Astrocyte of the spinal cord (primary cell): ENCODE measurements at places on chromosomes 5 and 9.

DNA sequence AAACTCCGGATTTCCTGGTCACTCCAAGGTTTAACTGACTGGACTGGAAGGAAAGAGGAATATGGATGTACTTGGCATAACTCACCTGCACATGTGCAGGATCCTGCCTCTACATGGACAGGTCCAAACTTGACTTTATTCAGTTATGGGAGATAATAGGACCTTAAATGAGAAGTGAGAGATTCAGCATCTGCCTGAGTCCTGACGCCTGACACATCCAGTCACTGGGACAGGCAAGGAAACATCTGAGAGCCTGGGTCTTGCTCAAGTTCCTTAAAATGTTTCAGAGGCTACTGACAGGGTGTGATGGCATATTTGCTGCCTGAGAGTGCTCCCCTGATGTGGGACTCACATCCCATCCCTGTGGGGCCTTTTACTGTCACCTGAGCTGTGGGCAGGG is 34.9 kb downstream of the ZNF354A start:
- no peak for DNase-seq

GRCh38 chr5:39113354-39113953 is 39.3 kb upstream of the RICTOR start:
- DNase-seq, result no peak

DNA sequence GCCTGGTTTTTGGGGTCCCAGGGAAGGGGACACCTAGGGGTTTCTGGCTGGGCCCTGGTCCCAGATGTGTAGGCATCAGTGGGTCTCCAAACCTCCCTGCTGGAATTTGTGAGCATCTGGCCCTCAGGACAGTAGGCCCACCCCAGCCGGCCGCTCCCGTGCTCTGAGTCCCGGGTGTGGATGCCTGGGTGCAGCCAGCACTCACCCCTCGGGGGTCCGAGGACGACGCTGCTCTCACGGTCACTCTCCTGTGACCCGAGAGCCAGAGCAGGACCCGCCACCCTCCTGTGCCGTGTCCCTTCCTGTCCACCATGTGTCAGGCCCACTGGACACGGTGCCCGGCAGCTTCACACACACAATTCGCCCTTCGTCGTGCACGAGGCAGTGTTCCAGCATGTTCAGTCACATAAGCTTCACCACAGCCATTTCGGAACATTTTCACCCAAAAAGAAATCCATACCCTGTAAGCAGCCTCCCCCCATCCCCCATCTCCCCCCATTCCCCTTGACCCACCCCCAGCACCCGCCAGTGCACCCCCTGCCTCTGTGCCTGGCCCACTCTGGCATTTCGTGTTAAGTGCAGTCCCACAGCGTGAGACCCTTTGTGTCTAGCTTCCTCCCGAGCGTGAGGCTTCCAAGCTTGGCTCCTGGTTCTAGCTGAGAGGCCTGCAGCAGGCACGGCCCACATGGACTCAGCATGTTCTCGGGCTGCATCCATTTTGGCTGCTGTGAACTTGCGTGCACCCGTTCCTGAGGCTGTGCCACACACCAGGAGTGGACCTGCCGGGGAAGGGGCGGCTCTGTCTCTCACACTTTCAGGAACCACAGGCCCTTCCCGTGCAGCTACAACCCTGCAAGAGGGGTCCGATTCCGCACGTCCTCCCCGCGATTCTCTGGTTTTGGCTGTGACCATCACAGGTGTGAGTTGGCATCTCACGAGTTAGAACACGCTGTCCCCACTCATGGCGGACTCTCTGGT is 40.5 kb downstream of the NKD2 start:
- no peak for DNase-seq

DNA sequence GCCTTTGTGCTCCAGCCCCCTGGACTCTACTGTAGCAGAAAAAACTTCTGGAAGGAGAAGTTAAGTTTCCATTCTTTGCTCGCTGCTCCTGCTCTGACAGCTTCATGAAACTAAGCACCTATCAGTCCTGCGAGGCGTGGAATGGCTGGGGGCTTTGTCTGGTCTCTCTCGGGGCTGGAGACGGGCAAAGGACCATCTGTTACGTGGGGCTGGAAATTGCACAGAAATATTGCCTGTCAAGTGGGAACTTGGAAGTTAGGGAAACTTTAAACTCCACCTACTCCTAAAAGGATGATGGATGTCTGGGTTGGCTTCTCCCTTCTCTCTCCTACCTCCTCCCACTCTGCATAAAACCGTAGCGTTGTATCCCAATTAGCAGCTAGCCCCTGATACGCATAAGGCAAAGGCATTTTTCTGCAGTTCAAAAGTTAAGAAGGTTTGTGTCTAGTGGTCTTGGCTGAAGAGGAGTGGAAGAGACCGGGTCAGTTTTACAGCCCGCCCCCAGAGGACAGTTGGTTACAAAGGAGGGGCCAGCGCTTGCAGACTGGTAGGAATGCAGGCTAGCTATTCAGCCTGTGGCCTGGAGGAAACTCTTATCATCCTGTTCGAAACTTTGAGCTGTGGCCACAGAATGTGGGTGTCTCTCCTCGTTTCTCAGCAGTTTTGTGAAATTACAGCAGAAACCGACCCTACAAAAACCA is 1.3 kb downstream of the FBXL7 start:
- DNase-seq, result peak; percentile 85

- no peak for DNase-seq
Observed at GRCh38 chr5:176874198-176874780, 24.9 kb downstream of the HK3 start.
